Right renal pelvis (tissue), 4 donors: ENCODE measurements at places on chromosomes 16 and 17.
A peak's percentile ranks its signal among the peaks of the same experiment; 100 is the strongest.

DNA sequence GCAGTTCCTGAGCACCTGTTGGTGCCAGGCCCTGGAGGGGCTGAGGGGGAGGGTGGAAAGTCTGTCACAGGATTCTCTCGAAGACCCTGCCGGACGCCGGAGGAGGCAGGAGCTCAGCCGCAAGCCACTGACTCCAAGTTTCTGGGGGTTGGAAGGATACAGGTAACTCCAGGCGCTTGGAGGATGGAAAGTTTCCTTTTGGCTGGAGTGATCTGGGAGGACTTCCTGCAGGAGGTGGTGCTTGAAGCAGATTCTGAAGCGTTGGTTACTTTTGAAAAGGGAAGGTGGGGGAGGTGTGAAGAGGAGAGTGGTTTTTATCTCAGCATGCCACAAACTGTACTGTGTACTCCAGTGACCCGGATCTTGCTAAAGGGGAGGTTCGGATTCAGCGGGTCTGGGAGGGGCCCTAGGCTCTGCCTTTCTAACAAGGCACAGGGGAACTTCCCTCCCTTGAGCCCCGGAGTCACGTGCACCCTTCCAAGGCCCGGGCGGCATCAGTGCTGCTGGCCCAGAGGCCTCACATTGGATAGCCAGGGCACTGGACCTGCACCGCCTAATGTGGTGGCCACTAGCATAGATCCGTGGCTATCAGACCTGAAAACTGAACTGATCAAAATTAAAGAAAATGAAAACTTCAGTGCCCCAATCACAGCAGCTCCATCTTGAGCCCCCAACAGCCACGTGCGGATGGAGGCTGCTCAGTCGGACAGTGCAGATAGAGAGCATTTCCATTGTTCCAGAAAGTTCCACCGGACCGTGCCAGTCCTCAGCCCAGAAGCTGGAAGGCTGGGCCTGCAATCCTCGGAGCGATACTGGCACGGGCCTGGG is 42.2 kb upstream of the GSE1 start:
- DNase-seq = no peak

GRCh38 chr17:5759501-5759925 is 175.2 kb upstream of the NLRP1 start:
- DNase-seq = no peak

DNA sequence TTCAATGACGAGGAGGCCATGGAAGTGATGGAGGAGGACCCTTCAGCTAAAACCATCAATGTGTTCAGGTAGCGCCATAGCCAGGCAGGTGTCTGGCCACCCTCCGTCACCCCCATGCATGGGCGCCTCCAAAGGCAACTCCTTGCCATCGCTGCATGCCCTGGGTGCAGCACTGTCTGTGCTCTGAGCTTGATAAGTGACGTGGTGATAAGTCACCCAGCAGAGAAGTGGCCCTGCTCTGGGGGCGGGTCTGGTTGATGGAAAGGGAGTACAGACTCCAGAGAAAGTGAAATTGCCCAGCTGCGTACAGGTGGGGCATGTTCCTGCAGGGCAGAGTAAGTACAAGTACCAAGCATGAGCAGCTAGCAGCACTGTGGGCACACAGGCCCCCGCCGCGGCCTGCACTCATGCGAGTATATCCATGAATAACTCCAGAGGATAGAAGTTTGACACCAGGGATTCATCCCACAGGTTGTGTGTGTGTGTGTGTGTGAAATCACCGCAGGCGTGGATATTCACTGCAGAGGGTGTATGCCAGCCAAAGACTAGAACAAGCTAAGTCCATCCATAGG is 13.1 kb downstream of the DNAI2 start:
- DNase-seq = no peak

- DNase-seq = no peak
These were observed 9.4 kb downstream of the DUSP3 start for GRCh38 chr17:43769426-43769825.

DNA sequence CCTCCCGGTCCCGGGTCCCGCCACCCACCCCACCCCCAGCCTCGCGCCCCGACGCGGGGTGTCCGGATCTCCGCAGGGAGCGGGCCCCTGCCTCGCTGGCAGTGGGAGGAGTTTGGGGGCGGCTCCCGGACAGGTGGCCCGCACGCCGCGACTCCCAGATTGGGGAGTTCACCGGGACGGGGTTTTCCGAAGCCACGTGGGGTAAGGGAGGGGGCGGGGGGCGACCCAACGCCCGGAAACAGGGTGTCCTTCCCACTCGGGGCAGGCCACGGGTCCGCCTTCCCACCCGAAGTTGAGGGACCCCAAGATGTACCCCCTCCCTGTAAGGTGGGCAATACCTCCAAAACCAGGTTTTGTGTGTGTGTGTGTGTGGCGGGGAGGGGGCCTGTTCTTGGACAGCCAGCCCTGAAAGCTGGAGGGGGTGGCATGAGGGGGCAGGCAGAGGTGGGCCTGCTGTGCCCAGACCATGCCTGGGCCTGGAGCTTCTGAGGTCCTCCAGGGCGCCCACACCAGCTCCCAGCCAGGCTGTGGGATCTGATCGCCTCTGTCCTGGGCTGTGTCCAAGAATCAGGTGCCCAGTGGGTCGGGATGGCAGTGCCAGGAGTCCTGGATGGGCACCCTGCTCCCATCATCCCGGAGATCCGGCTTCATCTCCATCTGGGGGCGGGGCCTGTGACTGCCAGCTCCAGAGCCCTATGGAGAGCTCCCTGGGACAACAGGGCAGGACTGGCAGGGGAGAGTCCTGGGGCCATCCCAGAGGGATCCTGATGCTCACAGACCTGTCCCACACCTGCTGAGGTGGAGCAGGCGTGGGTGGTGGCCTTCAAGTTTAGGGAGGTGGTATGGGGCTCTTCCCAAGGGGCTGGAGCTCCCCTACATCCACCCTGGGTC is 767 bp downstream of the SYNGR2 start:
- DNase-seq = no peak

- DNase-seq = no peak
These were observed 631 bp downstream of the TBL3 start for GRCh38 chr16:1972490-1972877.

- DNase-seq = peak; percentile 98
These were observed at the start of gene MED1 for GRCh38 chr17:39450847-39451581. Gene MED1 (minus strand): TSS chr17:39451263. CDS start chr17:39451062, 201 bp downstream.

GRCh38 chr16:85423631-85424030 is 189.5 kb upstream of the GSE1 start:
- no peak for DNase-seq

DNA sequence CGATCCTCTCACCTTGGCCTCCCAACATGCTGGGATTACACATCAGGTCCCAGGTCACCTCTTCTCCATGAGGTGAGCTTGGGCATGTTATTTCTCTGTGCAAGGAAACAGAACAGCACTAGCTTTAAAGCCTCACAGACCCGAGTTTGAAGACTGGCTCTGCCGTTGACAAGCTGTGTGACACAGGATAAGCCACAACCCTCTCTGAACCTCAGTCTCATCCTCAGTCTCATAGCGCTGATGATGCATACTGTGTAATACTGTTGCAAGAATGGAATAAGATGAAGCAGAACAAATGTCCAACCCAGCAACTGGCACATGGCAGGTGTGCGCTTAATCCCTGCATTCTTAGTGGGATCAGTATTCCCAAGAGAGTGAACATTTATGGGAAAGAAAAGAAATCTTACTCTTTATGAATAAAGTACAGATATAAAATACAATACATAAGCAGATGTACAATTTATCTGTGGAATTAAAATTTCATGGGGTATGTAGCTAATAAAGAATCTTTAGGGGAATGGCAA is 43.5 kb downstream of the ABAT start:
- no peak for DNase-seq

DNA sequence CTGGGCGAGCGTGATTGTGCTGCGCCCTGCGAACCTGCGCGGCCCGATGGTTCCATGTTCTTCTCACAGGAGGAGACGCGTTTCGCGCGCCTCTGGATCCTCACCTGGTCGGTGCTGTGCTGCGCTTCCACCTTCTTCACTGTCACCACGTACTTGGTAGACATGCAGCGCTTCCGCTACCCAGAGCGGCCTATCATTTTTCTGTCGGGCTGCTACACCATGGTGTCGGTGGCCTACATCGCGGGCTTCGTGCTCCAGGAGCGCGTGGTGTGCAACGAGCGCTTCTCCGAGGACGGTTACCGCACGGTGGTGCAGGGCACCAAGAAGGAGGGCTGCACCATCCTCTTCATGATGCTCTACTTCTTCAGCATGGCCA is 1.0 kb downstream of the FZD2 start:
- DNase-seq = no peak

- DNase-seq = no peak
These were observed 24.8 kb upstream of the METRNL start for GRCh38 chr17:83054518-83055125.

- no peak for DNase-seq
These were observed 4.6 kb upstream of the ZFHX3 start for GRCh38 chr16:73052576-73052975.

GRCh38 chr17:31462261-31462660 is 70.8 kb downstream of the RAB11FIP4 start:
- no peak for DNase-seq

DNA sequence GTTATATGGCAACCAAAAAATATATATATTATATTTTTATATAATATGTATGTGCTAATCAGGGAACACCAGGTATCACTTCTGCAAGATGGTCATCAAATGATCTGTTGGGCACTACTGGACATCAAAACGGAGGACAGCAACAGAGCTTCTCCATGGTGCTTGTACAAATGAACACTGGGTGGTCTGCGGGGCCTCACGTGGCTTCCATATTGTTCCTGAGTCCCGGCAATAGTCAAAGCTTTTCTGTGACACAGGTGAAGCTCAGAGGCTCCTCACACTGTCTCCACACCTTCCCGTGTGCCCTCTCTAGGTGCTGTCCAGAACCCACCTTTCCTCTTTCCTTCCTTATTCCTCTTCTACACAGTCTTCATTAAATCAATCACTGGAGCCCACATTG is 149.9 kb upstream of the PIRT start:
- DNase-seq = no peak

DNA sequence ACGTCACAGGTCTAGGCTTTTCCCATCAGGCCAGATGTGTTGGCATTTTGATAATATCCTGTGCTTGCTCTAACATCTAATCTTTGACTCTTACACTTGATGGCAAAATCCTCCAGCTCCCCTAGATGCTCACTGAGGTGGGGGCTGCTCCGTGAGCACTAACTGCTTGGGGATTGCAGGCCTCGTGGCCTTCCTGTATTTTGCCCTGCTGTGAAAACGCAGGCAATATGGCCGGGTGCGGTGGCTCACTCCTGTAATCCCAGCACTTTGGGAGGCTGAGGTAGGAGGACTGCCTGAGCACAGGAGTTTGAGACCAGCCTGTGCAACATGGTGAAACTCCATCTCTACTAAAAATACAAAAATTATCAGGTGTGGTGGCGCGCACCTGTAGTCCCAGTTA is 9.7 kb upstream of the MLKL start:
- no peak for DNase-seq

- no peak for DNase-seq
These were observed 7.1 kb downstream of the TRARG1 start for GRCh38 chr17:1286379-1287106.

- DNase-seq = no peak
These were observed 195.2 kb downstream of the RGS9 start for GRCh38 chr17:65332375-65332774.

DNA sequence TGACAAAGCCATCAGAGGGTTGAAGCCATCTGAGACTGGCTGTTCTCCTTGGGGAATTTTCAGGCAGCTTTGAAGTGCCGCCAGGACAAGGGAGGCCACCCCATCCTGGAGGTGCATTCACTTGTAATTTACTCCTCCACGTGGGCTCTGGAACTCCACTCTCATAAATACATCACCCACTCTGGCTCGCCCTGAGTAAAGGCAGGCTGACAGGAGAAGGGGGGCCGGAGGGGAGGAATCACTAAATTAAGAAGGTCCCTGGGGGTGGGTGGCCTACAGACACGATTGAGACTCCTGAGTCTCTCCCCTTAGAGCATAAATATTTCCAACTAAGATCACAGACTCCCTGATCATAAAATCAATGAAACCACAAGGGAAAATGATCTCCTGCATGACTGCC is 56.3 kb upstream of the HNF1B start:
- DNase-seq = no peak

DNA sequence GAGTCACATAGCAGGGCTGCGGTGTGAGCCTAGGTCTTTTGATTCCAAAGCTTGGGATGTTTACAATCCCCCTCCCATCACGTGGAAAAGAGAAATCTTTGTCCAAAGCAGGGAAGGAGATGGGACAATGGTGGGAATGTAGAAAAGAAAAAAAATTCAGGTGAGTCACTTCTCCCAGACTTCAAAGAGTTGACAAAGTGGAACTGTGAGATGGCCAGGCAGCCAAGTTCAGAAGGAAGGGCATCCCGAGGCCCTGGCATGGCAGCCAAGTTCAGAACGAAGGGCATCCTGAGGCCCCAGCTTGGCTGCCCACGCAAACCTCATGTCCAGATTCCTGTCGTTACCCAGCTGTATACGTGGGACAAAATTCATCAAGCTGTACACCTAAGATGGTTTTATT is 47.5 kb downstream of the FOXL1 start:
- DNase-seq = no peak

- no peak for DNase-seq
These were observed 18.2 kb downstream of the USP31 start for GRCh38 chr16:23131036-23131435.

GRCh38 chr17:8803531-8804420 is 4.6 kb upstream of the MFSD6L start:
- DNase-seq = no peak

GRCh38 chr16:75080205-75081029 is 36.2 kb downstream of the LDHD start:
- no peak for DNase-seq

DNA sequence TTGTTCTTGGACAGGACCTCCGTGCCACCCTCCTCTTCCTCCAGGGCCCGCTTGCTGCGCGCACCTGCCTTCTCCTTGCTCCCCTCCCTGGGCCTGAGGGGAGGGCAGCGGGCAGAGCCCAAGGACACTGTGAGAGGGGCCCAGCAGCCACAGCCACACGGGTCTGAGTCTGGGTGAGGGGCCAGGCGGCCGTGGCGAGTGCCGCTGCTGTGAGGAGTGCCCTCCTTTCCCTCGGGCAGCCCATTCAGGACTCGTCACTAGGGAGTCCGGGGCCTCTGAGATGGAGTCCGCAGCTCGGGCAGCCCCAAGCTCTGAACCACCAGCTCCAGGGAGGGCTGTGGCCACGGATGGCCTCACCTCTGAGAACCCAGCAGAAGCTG is 5.6 kb downstream of the DUS1L start:
- no peak for DNase-seq

GRCh38 chr17:75693500-75694481 is 26.7 kb downstream of the SAP30BP start:
- DNase-seq = no peak

- no peak for DNase-seq
These were observed 1.3 kb upstream of the ZACN start for GRCh38 chr17:76077584-76078110.

- DNase-seq = no peak
These were observed 15.9 kb downstream of the ANKRD40 start for GRCh38 chr17:50691550-50692447.
